ENCODE measurements at places on chromosomes 6 and 20. TPM values are rescaled to one million over a fixed set of nuclear protein-coding genes. Genes with fewer than 3 reads are reported as not detected.

- no peak for DNase-seq
Observed at GRCh38 chr6:110597761-110598160, 121.3 kb upstream of the SLC22A16 start.

DNA sequence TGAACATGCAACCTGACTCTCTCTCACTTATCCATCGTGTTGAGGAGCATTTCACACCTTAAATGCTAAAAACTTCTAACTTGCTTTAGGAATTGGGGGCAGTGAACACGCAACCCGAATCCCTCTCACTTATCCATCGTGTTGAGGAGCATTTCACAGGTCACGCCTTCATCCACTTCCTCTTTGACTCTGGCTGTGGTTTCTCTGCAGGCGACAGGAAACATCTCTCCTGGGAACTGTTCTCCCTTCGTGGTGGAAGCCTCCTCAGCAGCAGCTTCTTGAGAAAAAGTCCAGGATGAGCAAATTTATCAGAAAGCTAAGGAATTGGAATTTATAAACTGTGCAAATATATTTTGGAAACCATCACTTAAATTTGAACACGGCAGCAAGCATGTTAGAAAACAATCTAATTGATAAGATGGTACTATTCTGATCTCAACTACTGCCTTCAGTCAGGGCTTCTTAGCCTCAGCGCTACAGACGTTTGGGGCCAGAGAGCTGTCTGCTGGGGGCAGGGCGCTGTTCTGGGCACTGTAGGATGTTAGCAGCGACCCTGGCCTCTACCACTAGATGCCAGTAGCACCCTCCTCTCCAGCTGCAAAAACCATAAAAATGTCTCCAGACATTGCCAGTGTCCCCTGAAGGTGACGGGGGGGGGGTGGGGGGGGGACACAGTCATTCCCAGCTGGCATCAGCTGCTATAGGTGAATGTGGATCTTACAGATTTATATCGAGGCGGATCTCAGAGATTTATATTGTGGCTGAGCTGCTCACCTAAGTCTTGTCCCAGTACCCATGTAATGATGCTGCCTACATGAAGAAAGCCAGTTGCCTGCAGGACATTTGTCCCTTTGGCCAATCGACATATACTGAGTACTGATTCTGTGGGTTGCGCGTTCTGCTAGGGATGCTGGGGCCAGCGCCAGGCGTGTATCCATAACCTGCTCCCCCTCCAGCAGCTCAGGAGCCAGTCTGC lies 26.2 kb downstream of the CTCFL start:
- peak; percentile 63 for DNase-seq

The CST2 gene
- not detected for total RNA-seq

DNA sequence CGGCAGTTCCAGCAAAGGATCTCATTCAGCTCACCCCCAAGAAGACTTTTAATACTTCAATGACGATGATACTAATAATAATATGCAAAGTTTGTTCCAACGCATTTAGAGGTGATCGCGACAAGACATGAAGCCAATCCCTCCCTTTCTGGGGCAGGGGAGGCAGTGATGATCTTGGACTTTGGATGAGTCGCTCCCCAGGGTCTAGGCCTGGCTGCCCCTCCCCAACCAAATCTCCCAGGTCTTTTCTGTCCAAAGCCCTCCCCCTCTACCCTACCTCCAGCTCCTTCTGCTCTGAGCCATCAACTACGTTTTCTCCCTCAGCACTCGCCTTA lies 33.9 kb downstream of the HLA-A start:
- DNase-seq, result no peak

DNA sequence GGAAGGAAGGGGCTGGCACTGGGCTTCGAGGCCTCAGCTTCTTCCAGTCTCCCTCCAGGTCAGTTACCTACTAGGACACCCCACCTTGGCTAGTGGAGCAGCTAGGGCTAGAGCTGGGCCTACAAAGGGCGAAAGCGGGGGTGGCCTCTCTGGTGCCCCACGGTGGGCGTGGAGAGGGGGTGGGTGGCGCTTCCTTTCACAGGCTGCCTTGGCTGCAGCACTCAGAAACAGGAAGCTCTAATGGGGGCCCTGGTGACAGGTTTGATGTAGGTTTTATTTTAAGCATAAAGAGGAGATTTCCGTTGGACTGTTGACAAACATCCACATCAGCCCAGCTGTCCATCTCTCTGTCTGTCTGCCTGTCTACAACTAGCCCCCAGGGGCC lies 13.4 kb downstream of the FAM110A start:
- DNase-seq, result peak; percentile 69

Data from activated CD4-positive, alpha-beta memory T cell treated with anti-CD3 and anti-CD28 coated beads for 36 hours (primary cell).